Activated CD4-positive, alpha-beta T cell treated with anti-CD3 and anti-CD28 coated beads, Interleukin-2, amount 50 U/mL, for 1 hour (primary cell): ENCODE measurements at places on chromosomes 12 and 14.

GRCh38 chr14:63045612-63046320, 508 bp upstream of the KCNH5 start:
- DNase-seq: no peak

DNA sequence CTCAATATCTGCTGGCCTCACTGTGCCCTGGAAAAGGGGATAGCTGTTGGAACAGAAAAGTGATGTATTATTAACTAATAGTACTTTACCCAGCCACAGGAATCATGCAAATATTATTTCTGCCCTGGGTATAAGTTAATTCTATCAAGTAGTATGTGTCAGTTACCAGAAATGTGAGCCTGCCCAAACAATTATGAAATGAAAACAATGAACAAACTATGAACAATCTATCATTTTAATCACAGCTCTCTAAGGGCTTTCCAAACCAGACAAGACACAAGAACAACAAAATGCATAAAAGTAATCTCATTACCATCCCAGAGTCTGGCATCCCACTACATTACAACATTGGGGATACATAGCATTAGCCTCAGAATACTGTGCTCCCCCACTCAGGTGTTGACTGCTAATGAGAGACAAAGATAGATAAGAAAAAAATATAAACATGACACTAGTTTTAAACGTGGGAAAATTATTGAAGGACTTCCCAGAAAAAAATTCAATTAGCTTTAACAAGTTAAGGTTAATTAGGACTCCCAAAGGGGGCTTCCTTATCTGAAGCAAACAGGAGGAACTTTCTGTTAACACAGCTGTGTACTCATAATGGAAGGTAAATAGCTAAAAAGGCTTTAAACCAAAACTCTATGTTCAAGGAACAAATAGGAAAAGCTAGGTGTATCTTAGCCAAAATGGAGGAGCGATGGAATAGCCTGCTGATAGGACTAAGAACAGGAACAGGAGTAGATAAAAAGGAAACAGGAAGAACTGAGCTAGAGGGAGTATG, 3.3 kb downstream of the DCAF5 start:
- DNase-seq: no peak

- no peak for DNase-seq
Observed at GRCh38 chr12:113005762-113006161, 27.4 kb downstream of the OAS2 start.

- DNase-seq: no peak
Observed at GRCh38 chr14:23722675-23723074, 86.5 kb downstream of the DHRS2 start.

DNA sequence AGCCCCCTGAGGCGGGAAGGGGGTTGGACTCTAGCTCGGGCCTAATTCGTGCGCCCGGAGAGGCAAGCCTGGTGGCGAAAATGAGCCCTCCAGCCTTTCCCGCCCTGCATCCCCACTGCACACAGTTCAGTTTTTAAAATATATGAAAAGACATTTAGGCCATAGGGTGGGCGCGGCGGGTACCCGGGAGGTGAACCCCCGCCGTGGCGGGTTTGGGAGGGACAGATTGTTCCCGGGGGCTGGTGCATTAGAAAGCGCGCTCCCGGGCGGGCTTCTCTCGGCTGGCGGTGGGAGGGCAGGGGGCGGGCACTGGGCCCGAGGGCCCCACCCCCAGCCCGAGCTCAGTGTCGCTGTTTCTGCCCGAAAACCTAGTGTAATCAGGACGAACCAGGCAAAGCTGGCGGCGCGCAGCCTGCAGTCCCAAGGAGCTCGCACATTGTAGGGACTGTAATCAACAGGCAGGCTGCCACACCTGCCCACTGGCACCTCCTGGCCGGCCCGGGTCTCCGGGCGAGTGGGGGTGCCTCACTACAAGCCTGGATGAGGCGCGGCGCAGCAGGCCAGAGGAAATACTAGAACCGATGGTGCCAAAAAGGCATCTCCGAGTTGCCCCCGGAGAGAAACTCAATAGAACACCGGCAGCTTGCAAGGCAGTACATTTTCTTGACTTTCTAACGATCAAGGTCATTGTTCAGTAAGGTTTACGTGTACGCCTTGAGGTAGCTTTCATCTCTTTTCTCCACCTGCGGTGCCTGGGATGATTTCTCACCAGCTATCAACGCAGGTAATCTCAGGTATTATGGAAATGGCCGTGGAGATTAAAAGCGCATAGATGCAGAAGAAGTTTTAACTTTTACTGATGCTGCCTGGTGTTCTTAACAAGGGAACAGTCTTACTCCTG, 764 bp upstream of the SPTB start:
- DNase-seq: peak; percentile 58

DNA sequence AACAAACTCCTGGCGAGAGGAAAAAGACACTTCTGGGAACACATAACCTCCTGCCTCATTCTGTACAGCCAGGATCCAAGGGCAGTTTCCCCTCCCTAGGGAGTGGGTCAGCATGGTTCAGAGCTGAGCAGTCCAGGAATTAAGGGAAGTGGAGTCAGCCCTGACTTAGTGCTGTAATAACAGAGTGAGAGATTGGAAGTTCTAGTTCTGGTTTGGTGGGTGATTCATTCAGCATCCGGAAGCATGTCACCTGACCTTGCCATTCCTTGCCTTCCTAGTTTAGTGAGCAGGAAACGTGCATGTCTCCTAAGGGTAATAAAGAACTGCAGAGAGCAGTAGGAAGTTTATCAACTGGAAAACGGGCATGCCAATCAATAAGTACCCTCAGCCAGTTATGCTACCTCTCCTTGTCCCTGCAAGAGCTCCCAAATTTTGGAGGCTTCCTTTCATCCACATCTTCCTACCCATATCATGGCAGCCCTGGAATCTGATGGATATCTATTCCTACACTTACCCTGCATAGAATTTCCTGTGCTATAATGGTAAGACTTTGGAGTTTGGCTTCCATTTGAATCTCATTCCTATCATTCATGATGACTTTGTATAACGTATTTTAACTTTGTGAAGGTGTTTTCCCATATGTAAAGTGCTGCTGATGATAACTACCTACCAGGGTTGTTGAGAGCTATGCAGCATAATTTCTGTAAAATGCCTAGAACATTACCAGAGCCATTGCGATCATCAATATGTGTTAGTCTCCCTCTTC, 28.5 kb upstream of the MAGOHB start:
- no peak for DNase-seq

DNA sequence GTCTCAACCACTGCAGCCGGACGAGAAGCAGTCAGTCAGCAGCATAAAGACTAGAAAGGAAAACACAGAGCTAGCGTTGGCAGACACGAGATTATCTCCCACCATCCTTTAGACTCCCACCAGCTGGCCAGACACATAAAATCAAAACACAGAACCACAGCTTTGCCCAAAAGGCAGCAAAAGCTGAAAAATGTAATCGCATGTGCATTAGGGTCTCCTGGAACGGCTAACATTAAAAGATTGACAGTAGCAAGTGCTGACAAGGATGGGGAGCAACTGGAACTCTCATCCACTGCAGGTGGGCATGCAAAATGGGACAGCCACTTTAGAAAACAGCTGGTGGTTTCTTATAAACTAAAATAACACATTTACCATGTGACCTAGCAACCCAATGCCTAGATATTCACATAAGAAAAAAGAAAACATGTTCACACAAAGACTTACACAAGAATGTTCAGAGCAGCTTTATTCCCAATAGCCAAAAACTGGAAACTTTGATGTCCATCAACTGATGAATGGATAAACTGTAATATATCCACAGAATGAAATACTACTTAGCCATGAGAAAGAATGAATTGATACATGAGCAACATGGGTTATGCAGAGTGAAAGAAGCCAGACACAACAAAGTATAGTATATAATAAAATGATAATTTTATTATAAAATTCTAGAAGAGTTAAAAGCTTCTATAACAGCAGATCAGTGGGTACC, 37.7 kb downstream of the NCOR2 start:
- DNase-seq: no peak

DNA sequence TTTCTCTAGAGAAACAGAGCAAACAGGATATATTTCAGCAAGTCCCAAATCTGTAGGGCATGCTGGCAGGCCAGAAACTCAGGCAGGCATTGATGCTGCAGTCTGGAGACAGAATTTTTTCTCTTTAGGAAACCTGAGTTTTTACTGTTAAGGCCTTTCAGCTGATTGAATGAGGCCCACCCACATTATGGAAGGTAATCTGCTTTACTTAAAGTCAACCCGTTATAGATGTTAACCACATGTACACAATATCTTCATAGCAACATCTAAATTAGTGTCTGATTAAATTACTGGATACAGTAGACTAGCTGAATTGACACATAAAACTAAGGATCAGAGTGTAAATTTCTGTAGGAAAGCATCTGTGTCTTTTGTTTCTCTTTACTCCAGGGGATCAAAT, 65.2 kb downstream of the SRGAP1 start:
- no peak for DNase-seq

GRCh38 chr12:94261786-94262185, 113.4 kb downstream of the PLXNC1 start:
- no peak for DNase-seq

- no peak for DNase-seq
Observed at GRCh38 chr12:71872972-71873371, 33.4 kb downstream of the TBC1D15 start.

- no peak for DNase-seq
Observed at GRCh38 chr12:57717131-57717530, 21.4 kb downstream of the AGAP2 start.

DNA sequence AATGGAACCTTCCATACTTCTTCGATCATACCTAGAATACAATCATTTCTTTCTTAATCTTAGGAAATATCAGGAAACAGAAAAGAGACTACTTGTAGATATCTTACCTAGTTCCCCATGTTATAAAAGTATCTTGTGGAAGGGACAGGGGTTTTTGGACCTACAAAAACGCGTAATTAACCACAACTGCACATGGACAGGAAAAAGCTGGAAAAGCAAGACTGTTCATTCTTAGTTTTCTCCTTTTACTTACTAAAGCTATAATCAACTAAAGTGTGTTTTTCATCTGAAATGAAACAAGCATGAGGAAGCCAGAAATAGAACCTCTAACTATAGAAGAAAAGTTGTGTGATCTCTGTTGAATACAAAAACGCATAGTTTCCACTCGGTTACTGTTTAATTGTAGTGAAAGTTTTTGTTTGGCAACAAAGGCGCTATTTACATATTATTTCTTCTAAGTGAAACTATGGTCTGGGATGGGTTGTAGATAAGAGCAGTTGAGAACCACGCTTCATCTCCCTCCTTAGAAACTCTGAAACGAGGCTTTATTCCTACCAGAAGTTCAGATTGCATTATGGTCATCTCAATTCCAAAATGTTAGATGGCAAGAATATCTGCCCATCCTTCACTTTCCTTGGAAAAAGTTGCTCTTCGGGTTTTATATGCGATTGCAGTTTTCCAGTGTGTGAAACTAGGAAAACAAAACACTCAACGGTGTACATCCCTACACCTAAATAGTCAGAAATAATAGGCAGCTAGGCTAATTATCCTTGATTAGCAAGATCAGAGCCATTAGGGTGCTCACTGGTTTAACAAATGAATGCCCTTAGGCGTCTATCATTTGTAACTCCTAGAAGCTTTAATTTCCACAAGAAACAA, 1.1 kb downstream of the BCAT1 start:
- no peak for DNase-seq

DNA sequence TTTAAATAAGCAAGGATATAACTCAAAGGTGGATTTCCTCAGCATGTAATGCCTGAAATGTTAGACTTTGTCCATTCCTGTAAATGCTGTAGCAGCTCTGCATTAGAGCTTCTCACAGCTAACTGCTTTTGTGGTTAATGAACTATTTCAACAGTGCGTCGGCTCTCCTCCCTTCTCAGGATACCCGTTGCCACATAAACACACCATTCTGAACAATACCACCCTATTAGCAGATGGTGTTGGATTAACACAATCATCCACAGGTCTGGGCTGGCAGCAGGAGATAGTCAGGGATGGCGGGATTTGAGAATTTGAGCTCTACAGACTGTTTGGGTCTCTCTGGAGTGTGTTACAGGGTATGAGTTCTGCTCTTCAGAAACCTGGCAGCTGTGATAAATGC, 33.5 kb upstream of the C12orf42 start:
- no peak for DNase-seq

DNA sequence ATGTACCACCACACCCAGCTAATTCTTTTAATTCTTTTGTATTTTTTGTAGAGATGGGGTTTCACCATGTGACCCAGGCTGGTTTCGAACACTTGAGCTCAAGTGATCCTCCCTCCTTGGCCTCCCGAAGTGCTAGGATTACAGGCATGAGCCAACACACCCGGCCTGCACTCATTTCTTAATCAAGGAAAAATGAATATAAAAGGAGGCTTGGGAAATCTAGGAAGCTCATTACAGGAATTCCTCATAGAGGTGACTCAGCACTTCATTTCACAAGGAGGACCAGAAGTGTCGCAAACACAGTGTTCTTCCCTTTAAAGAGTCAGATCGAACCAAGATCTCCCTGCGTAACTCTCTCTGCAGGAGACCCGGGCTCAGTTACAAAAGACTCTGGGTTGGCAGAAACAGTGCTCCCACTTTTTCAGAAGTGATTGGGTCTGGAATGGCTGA, 30.3 kb downstream of the NFKBIA start:
- no peak for DNase-seq

- peak; percentile 41 for DNase-seq
Observed at GRCh38 chr12:2853626-2854025, 3.2 kb downstream of the TEX52 start.

DNA sequence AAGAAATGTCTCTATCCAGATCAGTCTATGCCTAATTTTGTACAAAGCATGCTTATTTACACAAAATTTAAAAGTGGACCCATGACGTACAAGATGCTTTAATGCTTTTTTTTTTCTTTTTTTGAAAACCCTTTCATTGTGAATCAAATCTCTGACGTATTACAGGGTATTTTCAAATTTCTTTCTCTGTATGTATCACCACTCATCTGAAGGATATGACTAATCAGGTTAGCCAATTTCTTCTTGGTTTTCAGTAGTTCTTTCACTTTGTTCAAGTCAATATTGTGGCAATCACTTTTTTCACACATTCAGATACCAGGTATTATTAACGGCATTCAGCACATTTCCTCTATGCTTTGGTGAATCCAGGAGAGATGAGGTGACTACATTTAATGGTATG, 685.3 kb downstream of the TRHDE start:
- no peak for DNase-seq

- DNase-seq: peak; percentile 6
Observed at GRCh38 chr12:96132819-96133218, 61.4 kb upstream of the ELK3 start.

DNA sequence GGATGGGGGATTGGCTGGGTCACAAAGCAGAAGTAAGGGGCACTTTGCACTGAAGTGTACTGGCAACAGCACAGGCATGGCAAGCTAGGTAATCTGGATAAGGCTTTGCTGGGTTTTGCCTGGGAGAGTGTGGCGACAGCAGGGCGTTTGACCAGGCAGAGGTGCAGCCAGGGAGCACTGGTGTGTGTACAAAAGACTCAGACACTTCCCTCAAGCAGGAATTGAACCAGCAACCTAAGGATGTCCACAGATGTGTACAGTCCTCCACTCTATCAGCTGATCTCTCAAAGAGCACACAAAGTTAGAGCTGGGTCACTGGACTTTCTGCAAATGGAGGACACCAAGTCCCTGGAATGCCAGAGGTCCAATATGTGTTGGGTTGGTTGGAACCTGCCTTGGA, 15.4 kb upstream of the RNASE4 start:
- no peak for DNase-seq
